Activated naive CD8-positive, alpha-beta T cell treated with anti-CD3 and anti-CD28 coated beads for 36 hours (primary cell): ENCODE measurements at places on chromosomes 12 and 14. TPM values are rescaled to one million over a fixed set of nuclear protein-coding genes. Genes with fewer than 3 reads are reported as not detected.
A peak's percentile ranks its signal among the peaks of the same experiment; 100 is the strongest.

The ERBB3 gene
- total RNA-seq = 0.97 TPM

The IL31 gene
- total RNA-seq = not detected

The EML1 gene
- 0.36 TPM for total RNA-seq

The PRDM4 gene
- 20.3 TPM for total RNA-seq

GRCh38 chr12:22229652-22230279 lies 104.7 kb downstream of the ST8SIA1 start:
- H3K27me3 ChIP-seq = no peaks in the 10 kb centered on the region
- H3K27ac ChIP-seq = no peak overlapping the region
- no peaks in the 10 kb centered on the region for H3K4me1 ChIP-seq
- DNase-seq = no peak
- H3K4me3 ChIP-seq = no peak overlapping the region

DNA sequence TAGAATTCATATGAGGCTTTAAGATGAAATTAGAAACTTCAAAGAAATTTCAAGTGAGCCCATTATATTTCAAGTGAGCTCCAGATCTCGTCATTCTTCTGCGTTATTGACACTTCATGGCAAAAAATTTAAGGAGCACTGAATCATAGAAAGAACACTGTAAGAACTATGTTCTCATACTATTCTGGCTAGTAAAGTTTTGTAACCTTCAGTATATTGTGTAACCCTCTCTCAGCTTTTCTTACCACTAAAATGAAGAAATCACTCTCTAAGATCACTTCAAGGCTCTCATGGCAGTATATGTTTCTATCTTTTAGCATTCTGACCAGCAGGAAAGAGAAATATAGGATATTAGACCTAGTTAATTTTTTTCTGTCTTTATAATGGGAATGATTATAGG lies 6.3 kb downstream of the GPHN start:
- H3K4me1 ChIP-seq = peaks cover 33% of the 10 kb centered on the region
- peaks cover 8% of the 10 kb centered on the region for H3K36me3 ChIP-seq
- no peak for DNase-seq
- H3K4me3 ChIP-seq = no peak overlapping the region

DNA sequence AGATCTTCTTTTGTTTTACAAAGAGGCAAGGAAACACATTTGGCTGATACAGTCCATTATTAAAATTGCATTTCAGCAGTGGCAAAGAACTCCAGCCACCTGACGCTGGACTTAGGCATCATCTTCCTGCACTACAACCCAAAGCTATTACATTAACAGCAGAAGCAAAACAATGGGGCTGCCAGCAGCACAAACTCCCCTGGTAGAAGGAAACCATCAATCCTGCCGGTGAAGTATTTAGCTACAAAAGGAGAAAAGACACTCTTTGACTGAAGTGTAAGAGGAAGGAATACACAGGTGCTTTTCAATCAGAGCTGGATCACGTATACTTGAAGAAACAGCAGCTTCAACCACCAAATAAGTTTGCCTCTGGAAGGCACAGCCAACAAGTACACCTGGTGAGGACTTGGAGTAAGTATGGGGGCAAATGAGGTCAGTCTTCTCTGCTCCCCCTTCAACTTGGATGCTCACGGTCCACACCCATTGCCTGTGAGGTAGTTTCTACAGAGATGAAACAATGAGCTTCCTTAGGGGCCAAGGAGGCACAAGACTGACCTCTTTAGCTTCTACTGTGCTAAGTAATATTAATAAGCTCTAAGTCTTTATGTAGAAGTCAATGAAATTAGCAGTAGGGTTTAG lies 125.9 kb upstream of the FOXN3 start:
- no peak for DNase-seq
- H3K4me3 ChIP-seq = peak overlapping the region; percentile 43
- H3K27me3 ChIP-seq = no peaks in the 10 kb centered on the region

DNA sequence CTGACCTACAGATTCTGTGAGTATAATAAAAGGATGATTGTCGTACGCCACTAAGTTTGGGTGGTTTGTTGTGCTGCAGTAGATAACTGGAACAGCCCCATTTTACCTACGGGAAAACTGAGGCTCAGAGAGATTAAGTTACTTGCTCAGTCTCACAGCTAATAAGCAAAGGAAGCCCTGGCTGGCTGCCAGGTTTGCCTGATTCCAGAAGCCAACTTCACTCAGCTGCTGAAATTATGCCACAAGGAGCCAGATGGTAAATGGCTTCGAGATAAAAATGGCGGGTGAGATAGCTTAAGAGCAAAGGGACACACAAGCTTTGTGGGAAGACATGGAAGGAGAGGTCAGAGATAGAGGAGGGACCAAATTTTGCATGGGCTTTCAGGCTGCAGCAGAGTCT lies 191.5 kb upstream of the NOS1 start:
- H3K27me3 ChIP-seq = no peaks in the 10 kb centered on the region
- no peaks in the 10 kb centered on the region for H3K36me3 ChIP-seq
- no peak overlapping the region for H3K27ac ChIP-seq
- DNase-seq = no peak
- no peak overlapping the region for H3K4me3 ChIP-seq

DNA sequence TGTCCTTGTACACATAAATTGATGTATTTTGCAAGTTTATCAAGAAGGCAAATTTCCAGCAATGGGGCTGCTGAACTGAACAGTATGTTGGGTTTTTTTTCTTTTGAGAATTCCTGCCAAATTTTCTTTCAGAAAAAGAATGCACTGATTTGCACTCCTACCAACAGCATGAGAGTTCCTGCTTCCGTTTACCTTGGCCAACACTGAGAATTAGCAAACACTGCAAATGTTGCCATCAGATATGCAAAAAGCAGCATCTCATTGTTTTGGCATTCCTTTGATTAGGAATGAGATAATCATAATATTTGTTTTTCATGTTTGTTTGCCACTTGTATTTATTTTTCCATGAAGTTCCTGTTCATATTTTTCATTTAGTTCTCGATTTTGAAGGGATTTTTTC lies 82.4 kb downstream of the RTN1 start:
- no peaks in the 10 kb centered on the region for H3K36me3 ChIP-seq
- no peaks in the 10 kb centered on the region for H3K4me1 ChIP-seq
- no peak for DNase-seq
- peaks cover 25% of the 10 kb centered on the region for H3K27me3 ChIP-seq
- H3K4me3 ChIP-seq = no peak overlapping the region

GRCh38 chr14:26597071-26597588 lies 703 bp downstream of the NOVA1 start:
- H3K27me3 ChIP-seq = peaks cover 51% of the 10 kb centered on the region
- H3K4me3 ChIP-seq = peak overlapping the region; percentile 58
- H3K4me1 ChIP-seq = no peaks in the 10 kb centered on the region
- no peak for DNase-seq
- no peaks in the 10 kb centered on the region for H3K36me3 ChIP-seq
- no peak overlapping the region for H3K27ac ChIP-seq

- no peak overlapping the region for H3K27ac ChIP-seq
- H3K4me1 ChIP-seq = peaks cover 11% of the 10 kb centered on the region
- no peak overlapping the region for H3K4me3 ChIP-seq
- no peaks in the 10 kb centered on the region for H3K27me3 ChIP-seq
- H3K36me3 ChIP-seq = peaks cover 8% of the 10 kb centered on the region
These were observed 24.7 kb upstream of the ANO6 start for GRCh38 chr12:45191239-45191638.

GRCh38 chr12:16606991-16607390 lies 1.0 kb upstream of the LMO3 start:
- H3K4me3 ChIP-seq = no peak overlapping the region
- H3K27ac ChIP-seq = no peak overlapping the region
- H3K4me1 ChIP-seq = peaks cover 2% of the 10 kb centered on the region
- H3K36me3 ChIP-seq = peaks cover 3% of the 10 kb centered on the region

- no peak overlapping the region for H3K27ac ChIP-seq
- peaks cover 3% of the 10 kb centered on the region for H3K4me1 ChIP-seq
- no peak overlapping the region for H3K4me3 ChIP-seq
- peaks cover 11% of the 10 kb centered on the region for H3K27me3 ChIP-seq
These were observed 135.8 kb downstream of the EML1 start for GRCh38 chr14:99928963-99929362.

DNA sequence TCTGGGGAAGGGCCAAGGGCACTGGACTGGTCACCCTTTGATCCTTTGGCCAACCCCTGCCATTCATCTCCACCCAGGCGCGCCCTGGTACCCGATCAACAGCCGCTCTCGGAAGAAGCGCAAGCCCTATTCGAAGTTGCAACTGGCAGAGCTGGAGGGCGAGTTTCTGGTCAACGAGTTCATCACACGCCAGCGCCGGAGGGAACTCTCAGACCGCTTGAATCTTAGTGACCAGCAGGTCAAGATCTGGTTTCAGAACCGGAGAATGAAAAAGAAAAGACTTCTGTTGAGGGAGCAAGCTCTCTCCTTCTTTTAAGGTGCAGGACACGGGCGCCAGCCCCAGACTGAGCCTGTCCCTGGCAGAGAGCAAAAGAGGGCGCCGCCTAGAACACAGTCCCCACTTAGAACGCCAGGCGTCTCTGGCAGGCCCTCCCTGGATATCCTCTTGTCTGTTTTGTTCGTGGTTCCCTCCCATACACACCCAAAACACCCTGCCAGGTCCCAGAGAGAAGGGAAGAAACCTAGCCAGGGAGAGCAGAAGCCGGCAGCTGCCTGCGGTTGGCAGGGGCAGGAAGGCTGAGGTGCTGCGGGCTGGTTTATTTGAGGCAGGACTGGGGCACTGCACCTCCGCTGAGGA lies 1.7 kb downstream of the HOXC12 start:
- H3K4me1 ChIP-seq = peaks cover 20% of the 10 kb centered on the region
- DNase-seq = no peak
- H3K27ac ChIP-seq = no peak overlapping the region
- H3K27me3 ChIP-seq = peaks cover 93% of the 10 kb centered on the region
